Hepatic stellate cell (primary cell): ENCODE measurements at places on chromosomes 5 and 9.

DNA sequence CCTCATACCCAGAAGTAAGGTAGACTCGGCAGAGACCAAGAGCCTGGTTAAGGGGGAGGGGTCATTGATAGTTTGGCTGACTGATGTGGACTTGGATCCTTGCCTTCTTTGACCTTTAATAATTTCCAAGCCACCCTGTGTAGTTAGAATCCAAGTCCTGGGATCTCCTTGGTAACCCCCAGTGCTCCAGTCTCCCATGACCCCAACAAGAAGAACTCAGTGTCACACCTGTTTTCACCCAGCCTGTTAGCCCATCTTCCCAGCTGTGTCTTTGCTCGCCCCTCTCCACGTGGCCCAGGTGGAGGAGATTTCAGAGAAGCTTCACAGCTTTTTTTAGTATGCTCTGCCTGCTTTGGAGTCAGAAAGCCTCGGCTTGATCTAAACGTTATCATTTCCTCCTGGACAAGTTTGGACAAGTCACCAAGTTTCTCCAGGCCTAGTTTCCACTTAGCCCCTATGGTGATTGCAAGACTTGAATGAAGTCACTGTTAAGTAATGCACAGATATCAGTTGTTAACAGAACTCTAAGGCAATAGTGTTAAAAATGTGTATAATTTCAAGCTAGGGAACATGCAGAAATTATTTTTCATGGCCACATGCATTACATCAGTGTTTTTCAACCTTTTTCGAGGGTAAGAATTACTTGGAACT is 170.0 kb downstream of the TMEM38B start:
- DNase-seq: no peak

DNA sequence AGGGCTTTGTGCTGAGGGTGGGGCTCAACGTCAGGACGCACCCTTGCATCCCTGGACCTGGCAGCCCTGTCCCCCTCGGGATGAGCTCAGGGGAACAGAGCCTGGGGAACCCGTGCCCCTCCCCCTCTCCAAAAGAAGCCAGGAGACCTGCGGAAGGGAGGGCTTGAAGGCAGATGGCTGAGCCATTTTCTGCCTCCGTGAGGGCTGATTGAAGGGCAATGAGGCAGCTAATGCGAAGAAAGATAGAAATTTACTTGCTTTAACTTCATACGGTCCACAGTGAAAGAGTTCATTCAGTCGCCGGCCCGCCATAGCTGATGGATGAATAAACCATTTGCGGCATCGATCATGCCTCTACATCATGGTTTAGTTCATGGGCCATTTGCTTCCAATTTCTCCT is 28.8 kb downstream of the ASS1 start:
- DNase-seq: no peak

- DNase-seq: no peak
These were observed 123.4 kb upstream of the MAN2A1 start for GRCh38 chr5:109566361-109566760.

- no peak for DNase-seq
These were observed 4.0 kb downstream of the MAPK9 start for GRCh38 chr5:180287868-180288267.

DNA sequence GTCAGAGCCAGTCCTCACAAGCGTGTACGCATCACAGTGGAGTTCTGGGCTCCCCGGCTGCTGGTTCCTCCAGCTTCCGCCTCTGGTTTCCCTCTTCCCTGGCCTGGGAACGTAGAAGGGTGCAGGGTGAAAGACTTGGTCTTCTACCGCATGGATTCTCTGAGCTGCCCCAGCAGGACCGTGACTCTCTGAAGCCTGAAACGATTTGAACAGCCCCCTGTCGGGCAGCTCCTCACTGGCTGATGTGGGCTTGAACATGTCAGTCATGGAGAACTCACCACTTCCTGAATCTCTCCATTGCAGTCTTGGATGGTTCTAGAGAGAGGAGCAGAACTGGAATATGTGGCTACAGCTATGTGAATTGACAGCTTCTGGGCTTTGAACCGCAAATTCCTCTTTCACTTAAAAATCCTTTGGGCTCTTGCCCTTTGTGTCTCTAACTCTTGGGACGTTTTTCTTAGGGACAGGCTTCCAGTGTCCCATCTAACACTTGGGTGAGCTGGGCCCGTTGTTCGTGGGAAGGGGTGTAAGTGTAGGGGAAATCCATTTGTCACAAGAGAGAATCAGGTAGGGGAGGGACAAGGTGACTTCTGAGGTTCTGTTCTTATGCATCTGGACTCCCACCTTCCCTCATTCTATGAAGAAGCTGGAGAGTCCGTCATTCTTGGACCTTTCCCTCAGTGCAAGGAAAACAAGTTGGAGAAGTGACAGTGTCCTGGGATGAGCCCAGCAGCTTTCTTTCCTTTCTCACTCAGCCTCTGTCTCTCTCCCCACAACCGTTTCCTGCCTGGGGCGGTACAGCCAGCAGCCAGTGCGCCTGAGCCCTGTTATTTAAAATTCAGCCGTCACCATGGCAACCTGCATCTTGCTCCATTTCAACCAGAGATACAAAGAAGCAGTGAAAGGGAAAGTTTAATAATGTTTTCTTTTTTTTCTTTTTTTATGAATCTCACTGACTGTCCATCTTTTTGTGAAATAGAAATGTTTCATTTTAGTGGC is 84.7 kb downstream of the PTTG1 start:
- DNase-seq: no peak

DNA sequence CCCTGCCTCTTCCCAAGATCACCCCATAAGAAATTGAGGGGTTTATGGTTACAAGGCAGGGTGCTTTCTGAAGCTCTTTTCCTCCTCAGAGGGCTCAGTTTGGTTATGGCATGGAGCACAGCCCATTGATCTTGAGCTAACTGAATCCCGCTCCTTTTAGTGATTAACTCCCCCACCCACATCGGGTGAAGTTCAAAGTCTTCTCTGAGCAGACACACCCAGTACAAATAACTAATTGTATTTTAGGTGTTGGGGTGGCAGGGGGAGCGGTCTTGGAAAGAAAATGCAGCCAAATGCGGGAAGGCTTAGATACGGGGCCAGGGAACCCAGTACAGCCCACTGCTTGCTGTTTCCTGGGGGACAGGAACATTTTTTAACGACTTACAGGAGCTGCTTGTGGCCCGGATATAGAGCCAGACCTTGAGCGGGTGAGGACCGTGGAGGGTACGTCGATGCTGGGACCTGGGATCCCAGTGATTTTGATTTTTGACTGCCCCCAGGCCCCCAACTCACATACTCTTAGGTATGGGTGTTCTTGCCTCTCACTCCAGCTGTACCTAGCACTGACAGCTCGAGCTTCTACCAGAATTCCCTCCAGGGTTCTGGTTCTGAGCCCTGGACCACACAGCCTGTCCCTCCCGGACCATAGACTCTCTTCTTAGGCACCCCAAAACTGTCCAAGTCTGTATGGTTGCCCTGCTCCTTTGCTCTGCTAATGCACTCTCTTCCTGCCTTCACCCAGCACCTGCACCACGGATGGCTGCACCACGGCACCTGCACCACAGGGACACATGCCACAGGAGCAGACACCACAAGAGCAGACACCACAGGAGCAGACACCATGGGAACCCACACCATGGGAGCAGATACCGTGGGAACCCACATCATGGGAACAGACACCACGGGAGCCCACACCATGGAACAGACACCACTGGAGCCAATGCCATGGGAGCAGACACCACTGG is 18.3 kb upstream of the RXRA start:
- DNase-seq: no peak

DNA sequence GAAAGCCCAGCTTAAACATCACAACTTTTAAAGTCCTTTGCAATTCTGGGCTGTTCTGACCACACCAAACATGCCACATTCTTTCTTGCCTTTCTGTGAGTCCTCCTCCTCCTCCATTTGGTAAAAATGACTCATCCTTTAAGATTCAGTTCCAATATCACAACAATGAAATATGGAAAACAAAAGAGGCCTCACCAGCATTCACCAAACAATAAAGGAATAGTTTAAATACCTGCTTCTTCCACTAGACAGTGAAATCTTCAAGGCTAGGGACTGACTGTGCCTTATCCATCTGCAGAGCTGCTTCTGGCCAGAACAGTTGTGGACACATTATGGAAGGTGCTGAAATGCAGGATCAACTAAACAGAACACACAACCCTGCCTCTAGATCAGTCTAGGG is 36.0 kb downstream of the NR6A1 start:
- DNase-seq: peak; percentile 33

DNA sequence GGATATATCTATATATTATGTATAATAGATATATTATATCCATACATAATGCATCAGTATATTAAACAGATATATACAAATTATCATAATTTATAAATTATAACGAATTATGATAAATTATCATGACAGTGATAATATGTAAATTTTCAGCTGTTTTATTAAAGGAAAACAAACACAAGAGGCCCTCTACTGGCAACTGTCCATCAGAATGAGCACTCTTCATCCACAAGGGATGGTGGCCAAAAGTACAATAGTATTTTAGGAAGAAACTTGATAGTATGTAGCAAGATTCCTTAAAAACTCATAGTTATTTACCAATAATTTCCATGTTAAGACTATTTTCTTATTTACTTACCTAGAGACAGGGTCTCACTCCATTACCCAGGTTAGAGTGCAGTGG is 113.3 kb upstream of the LPAR1 start:
- DNase-seq: no peak

- DNase-seq: no peak
These were observed 273.2 kb upstream of the MPDZ start for GRCh38 chr9:13552606-13553215.

GRCh38 chr5:155299386-155300005 is 285.9 kb downstream of the KIF4B start:
- DNase-seq: no peak

DNA sequence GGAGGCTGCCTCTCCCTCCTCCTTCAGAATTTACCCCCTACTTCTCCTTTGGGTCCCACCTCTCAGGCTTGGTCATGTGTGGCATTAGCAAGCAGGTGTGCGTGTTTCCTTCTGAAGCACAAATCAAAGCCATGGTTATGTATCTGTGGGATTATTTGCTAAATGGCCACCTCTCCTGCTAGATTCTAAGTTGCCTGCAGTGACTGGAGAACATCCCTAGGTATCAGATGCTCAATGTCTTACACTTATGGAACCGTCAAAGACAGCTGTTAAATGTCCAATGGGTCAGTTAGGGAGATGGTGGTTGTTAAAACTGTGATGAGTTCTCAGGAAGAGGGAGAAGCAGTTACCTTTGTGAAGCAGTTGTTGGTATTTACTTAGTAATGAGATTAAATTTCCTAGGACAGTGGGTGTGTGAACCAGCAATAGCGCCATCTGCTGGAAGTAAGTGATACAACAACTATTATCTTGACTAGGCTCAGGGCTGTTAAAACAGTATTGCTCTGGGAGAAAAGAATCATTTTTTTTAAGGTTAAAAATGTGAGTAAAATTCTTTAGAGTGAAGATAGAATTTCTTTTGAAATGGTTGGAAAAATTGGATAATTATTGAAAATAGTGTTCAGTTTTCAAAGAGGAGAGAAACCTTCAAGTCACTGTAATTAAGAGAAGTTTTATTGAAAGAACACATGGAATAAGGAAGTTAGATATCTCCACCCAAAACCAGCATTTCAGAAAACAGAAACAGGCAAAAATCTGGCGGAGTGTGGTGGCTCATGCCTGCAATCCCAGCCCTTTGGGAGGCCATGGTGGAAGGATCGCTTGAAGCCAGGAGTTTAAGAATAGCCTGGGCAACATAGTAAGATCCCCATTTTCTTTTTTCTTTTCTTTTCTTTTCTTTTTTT is 71.3 kb downstream of the TMC1 start:
- DNase-seq: peak; percentile 36

DNA sequence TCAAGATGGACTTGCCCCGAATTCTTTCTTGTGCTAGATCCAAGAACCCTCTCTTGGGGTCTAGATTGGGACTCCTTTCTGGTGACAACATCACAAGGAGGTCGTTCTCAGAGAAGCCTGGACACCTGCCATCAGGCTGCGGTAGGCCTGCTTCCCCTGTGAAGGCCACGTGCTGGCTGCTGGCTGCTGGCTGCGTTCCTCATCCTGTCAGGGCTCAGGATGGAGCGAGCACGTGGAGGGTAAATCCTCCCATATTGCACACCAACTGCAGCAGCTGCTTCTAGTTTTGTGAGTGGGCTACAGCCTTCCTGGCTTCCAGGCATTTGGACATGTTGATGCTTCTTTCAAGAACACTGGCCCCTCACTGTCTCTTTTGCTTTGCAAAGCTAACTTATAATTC is 95.6 kb downstream of the HSPA4 start:
- DNase-seq: no peak

- DNase-seq: peak; percentile 37
These were observed 196.2 kb downstream of the DTWD2 start for GRCh38 chr5:118791926-118792734.

DNA sequence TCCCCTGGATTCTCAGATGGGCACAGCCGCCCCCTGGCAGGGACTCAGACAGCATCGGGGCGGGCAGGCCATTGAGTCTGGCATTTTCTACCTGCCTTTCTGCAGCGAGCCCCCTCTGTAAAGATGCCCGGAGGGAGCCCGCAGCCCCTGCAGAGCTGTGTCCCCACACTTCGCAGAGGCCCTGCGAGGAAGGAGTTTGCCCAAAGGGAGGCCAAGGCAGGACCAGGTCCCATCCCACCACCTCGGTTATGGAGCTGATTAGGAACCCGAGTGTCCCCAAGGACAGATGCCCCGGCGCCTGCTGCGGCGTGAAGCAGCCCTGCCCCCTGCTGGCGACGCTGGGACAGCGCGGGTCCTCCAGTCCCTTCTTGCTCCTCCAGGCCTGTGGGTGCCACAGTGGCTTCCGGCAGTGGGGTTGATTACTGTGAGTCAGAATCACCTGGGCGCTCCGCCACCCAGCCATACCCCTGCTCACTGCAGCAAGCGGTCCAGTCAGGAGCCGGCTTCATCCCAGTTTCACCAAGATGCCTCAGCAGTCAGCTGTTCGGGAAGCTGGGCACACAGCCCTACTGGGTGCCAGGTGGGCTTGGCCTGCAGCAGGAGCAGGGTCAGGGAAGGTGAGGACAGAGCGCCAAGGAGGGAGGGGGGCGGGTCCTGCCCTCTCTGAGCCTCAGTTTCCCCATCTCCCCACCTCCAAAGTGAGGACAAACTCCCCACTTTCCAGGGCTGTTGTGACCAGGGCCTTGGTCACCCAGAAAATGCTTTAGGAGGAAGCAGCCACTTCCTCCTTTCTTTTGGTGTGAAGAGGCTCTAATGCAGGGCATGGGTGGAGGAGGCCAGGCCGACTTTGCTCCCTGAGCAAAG is 117.2 kb downstream of the RXRA start:
- DNase-seq: peak; percentile 96

DNA sequence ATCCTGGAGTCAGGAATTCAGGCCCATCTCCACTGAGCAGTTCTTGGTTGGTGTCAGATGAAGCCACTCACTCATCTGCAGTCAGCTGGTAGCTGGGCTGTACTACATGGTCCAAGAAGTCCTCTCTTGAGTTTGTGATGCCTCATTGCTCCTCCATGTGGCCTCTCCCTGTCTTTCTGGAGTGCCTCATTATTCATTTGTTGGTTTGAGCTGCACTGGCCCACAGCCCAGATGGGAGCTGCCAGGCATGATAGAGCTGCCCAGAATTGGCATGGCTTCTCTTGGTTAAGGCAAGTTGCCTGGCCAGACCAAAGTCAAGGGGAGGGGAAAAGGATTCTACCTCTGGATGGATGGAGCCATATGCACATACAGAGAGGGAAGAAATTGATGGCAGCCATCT is 8.0 kb downstream of the PTCD2 start:
- peak; percentile 8 for DNase-seq
